ENCODE measurements at places on chromosomes 5 and 9.

DNA sequence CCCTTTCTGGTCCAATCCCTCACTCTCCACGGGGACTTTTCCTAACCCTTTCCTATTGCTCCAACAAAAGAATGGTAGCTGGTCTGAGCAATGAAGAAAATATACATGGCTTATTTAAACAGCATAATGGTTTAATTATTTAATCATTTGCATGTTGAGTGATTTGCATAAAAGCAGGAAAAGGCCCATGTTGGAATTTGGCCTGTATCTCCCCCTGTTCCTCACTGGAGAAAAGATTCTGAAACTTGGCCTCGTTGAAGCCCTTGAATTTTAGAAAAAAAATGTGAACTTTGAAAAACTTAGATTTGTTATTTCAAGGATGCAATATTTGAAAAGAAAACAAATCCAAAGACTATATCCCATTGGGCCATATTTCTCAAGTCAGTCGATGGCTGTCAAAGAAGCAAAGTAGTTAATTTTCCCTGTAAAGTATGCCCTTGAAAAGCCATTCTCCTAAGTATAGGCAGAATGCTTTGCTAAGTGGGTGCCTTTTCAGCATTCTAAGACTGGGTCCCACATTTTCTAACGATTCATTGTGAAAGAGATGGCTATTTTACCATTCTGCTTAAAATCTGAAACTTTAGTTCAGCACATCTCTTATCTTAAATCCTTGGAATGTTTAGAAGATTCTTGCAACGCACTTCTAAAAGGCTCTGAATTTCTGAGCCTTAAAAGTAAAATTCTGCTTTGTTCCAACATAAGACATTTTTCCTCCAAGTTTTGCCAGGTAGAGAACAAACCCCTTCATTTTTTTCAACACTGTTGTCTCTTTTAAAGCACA lies 428.8 kb downstream of the ARHGEF28 start:
- DNase-seq = no peak

DNA sequence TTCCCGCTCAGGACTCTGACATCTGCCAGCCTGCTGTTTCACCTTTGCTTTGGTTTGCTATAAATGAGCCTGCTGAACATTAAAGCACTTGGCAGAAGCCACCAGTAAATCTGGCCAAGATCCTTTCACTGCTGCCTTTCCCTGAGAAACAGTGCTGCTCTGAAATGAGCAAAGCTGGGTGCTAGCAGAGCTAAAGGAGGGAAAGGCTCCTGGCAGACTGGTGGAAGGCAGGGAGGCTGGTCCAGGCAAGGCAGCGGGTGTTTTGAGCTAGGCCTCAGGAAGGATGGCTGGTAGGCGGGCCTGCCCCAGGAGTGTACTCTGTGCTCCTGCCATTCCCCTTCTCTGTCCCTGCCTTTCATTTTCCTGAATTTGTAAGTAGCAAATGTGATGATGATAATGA lies 52.5 kb upstream of the PTGS1 start:
- no peak for DNase-seq

DNA sequence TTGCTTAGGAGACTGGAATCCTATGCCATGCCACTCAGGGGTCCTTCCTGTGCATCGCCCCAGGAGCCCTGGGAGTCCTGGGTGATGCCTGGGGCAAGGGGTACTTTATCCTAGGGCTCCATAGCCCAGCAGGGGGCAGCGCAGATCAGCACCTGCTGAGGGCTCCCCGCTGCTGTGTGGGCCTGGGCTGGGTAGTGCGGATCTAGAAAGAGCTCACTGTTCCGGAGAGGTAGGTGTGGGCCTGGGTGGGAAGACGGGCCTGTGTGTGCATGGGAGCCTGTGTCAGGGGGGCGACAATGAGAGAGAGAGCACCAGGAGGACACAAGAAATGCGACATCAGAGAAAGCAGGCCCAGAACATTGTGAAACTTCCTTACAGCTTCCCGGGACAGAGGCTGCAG lies 11.4 kb upstream of the DAB2IP start:
- peak; percentile 65 for DNase-seq

- DNase-seq = no peak
These were observed 34.0 kb upstream of the PPP1R2B start for GRCh38 chr5:156815988-156816599.

DNA sequence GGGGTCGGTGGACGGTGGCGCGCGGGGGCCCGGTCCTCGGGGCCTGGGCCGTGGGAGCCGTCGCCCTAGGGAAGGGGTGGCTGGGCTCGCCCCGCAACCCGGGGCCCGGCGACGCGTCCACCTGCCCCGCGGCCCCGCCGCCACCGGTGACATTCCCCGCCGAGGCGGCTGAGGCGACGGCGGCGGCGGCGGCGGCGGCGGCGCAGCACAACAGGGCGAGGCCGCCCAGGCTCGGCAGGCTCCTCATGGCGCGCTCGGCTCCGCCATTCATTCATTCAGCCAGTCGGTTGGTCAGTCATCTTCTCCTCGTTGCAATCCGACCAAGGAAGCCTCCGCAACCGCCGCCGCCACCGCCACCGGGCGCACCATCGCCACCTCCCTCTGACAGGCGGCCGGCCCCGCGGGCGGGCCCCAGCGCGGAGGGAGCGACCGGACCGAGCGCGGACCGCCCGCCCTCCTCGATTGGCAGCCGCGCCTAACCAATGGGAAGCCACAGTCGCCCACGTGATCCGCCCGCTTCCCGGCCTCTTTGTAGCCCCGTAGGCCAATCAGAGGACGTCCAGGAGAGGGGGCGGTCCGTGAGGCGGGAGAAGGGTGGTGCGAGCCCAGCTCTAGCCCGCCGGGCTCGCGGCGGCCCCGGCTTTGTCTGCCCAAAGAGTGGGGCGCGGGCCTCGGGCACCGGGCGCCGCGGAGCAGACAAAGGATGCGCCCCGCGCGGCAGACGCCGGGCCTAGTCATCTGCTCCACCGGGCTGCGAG lies at the start of gene MEGF9:
MEGF9 (minus strand) TSS at position 383 of the 758 bp plus-strand sequence; CDS start at position 271, 112 bp downstream.
- DNase-seq = peak; percentile 99

DNA sequence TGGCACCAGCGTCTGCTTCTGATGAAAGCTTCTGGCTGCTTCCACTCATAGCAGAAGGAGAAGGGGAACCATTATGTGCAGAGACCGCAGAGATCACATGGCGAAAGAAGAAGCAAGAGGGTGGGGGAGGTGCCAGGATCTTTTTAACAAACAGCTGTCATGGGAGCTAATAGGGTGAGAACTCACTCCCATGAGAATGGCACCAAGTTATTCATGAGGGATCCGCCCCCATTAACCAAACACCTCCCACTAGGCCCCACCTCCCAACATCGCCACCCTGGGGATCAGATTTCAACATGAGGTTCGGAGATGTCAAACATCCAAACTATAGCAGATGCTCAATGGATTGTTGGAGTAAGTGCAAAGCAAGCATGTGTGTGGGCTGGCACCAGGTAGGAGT lies 125.8 kb upstream of the SLIT3 start:
- DNase-seq = no peak

GRCh38 chr5:58066076-58066475 lies 393.8 kb downstream of the PLK2 start:
- no peak for DNase-seq

DNA sequence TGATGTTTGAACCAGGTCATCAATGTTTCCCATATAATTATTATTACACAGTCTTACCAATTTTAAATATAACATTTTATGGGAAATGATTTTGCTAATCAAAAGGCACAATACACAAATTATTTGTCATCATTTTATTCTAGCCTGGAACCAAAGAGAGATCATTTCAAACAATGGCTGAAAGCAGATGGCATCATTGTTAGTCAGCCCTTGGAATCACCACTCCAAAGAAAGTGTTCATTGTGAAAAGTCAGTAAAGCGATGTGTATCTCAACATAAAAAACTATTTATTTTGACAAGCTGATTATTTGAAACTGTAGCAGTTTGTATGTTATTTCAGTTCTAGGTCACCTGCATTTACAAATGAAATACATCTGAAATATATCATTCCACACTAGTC lies 1068.7 kb downstream of the CDH12 start:
- DNase-seq = no peak

DNA sequence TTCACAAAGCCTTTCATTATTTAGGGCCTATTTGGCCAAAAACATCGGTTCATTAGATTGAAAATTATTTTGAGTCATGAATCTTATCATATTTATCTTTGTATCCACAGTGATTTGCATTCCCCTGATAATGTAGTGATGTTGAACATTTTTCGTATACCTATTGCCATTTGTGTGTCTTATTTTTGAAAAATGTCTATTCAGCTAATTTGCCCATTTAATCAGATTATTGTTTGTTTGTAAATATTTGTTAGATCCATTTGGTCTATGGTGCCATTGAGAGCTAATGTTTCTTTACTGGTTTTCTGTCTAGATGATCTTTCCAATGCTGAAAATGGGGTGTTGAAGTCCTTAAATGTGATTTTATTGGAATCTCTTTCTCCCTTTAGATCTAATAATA lies 439.2 kb upstream of the TYRP1 start:
- no peak for DNase-seq

DNA sequence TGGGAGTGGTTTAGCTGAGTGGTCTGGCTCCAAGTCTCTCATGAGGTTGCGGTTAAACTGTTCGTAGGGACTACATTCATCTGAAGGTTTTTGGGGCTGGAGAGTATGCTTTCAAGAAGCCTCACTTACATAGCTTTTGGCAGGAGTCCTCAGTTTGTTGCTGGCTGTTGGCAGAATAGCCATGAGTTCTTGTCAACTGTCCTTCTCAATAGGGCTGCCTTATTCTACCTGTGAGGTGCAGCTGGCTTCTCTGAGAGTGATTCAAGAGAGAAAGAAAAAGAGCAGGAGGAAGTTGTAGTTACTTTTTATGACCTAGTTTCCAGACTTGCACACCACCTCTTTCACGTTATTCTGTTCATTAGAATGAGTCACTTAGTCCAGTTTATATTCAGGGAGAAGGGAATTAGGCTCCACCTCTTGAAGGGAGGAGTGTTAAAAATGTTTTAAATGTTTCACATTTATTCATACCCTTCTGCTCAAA lies 33.2 kb downstream of the YTHDC2 start:
- no peak for DNase-seq

DNA sequence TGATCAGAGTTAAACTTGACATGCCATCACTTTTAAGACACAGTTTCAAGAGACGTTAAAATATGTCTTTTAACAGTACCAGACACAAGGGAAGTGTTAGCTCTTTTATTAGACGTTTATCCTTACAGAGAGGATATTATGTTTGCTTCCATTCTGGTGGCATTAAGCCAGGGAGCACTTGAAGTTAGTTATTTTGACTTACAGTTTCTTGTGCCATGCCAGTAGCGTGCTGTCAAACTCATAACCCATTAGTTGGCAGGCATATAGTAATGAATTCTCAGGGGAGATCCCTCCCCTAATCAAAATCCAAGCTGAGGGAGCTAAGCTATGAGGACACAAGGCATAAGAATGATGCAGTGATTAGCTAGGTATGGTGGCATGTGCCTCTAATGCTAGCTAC lies 66.5 kb downstream of the RPS6 start:
- no peak for DNase-seq

Data from lower lobe of right lung (tissue), 2 donors.